ENCODE measurements at places on chromosomes 5 and 9. TPM values are rescaled to one million over a fixed set of nuclear protein-coding genes. Genes with fewer than 3 reads are reported as not detected.

Gene FOXI1
- not detected for polyA plus RNA-seq

Gene BTNL9
- not detected for polyA plus RNA-seq

DNA sequence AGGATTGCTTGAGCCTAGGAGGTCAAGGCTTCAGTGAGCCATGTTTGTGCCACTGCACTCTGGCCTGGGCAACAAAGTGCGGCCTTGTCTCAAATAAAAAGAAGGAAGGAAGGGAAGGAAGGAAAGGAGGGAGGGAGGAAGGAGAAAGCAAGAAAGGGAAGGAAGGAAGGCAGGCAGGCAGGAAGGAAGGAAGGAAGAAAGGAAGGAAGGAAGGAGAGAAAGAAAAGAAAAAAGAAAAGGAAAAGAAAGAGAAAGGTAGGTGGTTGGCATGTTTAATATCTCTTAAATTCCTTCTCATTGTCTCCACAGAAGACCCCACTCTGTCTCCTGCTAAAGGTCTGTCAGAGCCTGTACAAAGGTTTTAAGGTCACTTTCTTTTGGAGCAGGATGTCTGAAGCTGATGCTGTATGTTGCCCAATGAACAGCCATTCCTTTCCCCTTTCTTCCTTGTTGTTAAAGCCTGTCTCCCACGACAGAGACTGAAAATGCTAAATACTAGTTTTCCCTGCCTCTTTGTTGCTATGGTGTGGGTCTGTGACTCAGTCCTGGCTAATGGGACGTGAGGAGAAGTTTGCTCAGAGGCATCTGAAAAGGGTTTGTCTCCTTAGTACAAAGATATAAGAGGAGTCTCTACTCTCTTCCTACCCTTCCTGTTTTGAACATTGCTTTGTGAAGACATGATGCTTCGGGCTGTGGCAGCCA, 213.3 kb downstream of the PCSK1 start:
- DNase-seq = no peak

Gene DND1
- polyA plus RNA-seq = 0.21 TPM

DNA sequence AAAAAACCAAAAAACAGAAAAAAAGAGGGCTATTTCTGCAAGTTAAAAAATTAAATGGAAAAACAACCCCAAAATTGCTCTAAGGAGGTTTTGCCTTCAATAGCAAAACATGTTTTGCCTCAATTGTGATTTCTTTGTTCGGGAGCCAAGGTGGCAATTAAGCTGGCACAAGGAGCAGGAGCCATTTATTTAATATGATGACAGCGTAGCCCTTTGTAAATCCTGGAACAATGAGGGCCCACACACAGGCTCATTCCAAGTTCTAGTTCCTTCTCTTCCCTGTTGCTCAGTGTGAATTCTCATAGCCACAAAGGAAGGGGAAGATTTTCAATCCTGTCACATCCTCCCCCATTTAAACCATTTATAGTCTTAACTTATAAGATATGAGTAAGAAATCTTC, 353.2 kb downstream of the PDE4D start:
- DNase-seq = no peak

- no peak for DNase-seq
Observed at GRCh38 chr9:93022721-93023520, 35.6 kb upstream of the SUSD3 start.

DNA sequence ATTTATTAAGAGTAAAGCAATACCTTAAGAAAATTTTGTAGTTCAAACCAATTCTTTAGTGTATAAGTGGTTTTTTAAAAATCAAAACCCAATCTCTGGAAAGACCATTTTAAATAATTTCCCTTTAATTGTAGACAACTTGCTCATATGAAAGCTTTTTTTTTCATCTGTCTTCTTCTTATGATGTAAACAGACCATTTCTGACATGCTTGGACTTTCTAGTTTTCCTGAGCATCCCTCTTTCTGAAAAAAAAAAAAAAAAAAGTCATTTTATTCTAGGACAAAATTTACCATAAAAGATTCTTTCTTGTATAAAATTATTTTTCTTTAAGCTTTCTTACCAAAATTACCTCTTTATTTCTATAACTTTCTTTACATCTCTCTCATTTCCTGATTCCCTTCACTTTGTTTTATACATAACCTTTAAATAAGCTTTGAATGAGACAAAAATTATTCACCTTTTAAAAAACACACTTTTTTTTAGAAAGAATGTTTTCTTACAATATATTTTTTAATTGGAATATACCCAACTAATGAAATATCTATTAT, 67.5 kb downstream of the COL15A1 start:
- DNase-seq = no peak

Data from BJ (cell line).